ENCODE measurements at places on chromosomes 7 and 10.

- no peak for DNase-seq
Observed at GRCh38 chr7:80480566-80480965, 31.3 kb downstream of the GNAT3 start.

DNA sequence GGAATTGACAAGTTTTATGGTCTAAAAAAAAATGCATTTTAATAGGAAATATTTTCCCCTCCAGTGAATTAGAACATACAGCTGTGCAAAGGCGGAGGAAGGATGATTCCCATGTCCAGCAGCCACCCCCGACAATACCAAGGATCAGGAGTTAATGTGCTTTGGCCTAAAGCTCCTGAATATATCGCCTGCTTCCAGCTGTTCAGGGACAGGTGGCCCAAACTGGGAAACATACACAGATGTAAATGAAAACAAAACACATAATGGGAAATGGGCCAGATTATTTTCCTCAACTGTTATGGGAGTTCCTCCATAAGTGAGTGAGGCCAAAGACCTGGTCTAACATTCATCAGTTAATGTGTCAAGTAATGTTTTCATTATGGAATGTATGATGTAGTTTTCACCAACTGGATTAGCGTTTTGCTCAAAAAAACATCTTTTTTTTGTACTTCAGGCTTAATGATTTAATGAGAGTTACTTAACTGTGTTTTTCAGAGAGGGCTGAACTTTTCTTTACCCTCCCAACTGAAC lies 55.1 kb upstream of the LAMB1 start:
- no peak for DNase-seq

DNA sequence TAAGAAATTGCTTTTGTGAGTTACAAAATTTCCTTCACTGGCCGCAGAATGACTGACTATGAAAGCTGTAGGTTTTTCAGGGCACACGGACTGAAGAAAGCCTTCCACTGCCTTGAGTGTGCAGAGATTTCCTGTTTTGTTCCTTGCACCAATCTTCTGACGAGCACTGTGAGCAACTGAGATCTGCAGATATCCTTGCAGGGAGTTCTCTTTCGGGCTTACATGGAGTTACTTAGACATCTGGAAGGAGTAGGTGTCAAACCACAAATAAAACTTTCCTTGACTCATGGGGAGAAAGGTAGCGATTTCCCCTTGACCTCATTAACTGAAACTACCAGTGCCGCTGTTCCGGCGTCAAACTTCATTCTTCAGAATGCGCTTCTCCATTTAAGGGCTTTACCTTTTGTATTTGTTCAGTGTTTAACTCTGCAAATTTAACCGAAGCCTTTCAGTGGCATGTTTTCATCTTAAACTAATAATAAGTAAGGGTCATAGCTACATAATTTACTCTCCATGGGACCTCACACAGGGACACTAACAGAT lies 1175.3 kb downstream of the GATA3 start:
- no peak for DNase-seq

DNA sequence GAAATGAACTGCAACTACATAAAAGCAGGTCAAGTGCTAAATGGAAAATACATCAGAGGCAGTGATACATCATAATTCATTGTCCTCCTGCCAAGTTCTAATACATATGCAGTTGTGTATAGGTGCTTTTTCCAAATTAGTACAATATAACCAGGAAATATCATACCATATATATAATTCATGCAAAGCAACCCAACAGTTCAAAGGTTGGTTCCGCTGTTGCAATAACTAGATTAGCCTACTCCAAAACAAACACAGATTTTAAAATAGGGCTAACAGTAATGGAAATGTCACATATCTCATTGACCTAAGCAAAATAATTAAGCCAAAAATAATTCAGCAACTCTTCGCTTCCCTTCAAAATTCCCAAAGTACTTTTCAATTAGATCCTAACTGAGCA lies 88.9 kb upstream of the NEBL start:
- DNase-seq = no peak

DNA sequence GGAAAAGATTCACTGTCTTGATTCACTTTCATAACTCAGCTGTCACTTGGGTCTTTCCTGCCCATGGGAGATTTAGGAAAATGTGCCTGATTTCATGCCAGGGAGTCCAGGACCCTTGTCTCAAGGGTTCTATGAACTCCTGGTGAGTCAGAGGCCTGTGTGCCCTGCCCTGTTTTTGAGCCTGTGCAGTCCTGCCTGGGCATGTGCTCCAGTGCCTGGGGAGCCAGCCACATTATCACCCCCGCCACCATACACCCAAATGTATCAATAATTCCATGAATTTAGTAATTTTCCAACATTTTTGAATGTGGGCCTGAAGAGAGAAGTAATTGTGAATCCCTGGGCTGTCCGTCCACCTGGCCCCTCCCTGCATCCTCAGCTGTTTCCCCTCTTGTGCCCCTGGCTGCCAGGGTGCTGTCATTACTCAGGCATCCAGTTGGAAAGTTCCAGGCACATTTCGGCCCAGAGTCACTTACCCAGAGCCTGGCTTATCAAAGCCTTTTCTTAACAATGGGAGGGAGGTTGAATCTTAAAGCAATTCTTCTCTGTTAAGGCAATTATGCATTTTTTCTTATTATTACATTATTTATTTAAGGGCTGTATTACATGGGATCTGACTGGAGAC lies 287.8 kb upstream of the CDC14C start:
- no peak for DNase-seq

GRCh38 chr7:156095908-156096539 lies 283.8 kb upstream of the SHH start:
- DNase-seq = no peak

GRCh38 chr7:158358926-158359645 lies 228.5 kb downstream of the PTPRN2 start:
- no peak for DNase-seq

GRCh38 chr10:21626457-21627161 lies 92.6 kb downstream of the MLLT10 start:
- DNase-seq = no peak

- DNase-seq = peak; percentile 78
Observed at GRCh38 chr7:322111-322671, 32.2 kb downstream of the FOXL3 start.

DNA sequence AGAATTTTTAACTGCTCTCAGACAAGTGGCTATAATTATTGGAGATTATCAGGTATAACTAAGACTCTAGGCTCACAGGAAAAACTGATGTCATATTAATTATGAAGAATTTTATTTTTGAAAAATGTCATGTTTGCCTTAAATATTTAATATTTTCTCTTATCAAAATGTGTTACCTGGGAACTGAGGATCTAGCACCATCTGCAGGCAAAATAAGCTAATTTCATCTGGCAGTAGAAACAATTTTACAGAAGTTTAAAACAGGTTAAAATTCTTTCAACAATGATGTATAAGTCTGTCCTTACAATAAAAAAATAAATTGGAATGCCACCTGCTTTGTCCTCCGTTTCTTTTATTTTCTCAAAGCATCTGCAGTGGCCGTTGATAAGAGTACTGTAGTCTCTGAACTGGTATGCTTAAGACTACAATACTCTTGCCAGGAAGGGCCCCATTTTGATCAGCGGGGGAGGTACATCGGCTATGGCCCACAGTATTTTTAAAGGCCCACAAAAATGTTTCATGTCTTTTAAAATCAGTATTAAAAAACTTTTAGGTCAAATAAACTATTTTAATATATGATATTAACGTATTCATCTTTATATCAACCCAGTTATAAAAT lies 81.3 kb downstream of the VWDE start:
- DNase-seq = no peak

- DNase-seq = no peak
Observed at GRCh38 chr7:131664570-131664969, 108.1 kb upstream of the PODXL start.

DNA sequence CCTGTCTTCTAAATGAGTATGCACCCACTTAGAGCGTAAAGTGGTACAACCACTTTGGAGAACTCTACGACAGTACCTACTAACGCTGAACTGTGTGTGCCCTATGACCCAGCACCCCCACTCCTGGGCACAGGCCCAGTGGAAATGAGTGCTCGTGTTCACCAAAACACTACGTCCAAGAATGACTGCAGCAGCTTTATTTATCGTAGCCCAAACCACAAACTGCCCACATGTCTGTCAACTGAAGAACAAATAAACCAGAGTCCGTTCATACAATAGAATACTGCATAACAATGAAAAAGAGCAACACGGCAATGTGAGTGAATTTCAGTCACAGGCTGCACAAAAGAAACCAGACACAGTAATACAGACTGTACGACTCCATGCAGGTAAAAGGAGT lies 35.4 kb downstream of the TLL2 start:
- DNase-seq = no peak
